ENCODE measurements at places on chromosomes 4 and X.

DNA sequence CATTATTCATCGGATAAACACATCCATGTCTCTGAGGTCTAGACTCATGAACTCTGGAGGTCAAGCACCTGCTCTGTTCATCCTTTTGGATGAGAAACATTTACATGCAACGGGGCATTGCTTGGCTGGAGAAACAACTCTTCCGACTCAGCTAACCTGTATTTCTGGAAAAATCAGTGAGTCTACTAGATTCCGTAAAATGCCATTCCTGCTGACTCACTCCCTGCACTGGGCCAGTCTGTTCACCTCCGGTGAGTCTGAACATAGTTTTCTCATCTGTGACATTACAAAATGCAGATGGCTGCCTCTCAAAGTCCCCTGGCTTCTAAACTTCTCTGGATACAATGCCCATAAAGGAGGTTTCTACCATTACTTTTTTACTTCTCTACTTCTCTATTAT lies 185.7 kb upstream of the HS3ST1 start:
- DNase-seq, result no peak

DNA sequence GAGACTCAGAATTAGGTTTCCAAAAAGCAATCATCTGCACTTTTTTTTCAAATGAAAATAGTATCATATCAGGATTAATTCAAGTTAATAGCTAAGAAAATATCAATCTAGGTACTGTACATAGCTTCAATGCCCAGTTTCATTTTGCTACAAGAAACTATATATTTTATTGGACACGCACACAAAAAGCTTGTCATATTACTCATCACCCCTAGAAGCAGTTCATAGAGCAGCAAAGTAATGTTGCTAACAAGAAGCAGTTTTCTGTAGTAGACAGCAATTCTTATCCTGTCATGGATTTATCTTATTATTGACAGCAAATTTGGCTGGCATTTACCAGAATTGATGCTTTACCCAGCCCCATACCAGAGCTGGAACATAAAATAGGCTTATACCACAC lies 52.3 kb upstream of the LSM6 start:
- no peak for DNase-seq

DNA sequence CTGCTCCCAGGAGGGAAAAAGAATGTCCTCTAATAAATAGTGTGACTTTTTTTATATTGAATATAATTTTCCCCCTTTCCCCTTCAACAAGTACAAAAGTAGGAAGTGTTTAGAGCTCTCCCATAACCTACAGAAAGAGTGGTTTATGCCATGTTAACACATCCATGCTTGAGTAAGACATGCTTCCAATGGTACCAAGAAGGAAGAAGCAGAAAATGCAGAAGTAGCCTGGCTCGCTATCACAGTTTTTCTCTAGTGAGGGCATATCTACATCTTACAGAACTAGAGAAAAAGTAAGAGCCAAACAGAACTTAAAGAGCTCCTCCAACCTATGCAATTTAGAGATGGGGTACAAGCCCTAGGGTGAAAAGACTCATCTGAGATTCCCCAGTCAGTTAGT lies 82.5 kb downstream of the ARHGEF9 start:
- DNase-seq, result no peak

DNA sequence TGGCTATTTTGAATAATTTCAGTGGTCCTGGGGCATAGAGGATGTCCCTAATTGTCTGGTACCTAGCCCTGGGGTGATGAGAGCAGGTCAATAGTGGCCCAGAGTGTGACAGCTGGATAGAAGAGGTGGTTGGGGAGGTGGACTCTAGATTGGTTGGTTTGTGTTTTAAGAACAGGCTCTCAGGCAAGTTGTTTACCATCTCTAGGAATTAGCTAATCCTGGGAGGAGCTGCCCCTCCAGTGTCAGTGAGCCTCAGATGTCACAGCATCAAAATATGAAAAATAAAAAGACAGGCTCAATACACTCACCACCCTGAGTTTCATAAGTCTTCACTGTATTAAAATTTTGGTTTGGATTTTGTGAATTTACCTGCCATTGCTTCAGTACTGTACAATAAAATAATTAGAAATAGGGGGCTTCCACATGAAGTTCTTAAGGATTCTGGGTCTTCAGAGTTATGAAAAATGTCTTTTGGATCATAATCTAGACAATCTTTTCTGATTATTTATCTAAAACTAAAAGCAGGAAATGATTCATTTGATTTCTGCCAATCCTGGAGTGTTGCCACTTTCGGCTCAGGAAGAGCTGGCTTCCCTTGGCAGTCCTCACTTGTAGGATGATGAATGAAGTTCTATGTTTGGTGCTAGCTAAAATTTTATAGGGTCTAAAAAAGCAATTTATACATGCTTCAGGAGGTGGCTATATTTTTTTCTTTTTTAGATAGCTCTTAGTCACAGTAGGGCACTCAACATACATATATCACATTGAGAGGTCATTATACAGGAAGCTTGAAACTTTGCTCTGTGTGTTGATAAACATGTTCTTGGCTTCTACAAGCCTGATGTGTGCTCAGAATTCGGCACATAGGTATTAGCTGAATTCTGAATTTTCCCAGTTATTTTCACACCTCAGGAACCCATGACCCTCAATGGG lies 395.1 kb downstream of the RAB28 start:
- no peak for DNase-seq

GRCh38 chr4:11954093-11954492 lies 525.4 kb upstream of the HS3ST1 start:
- DNase-seq, result peak; percentile 19

DNA sequence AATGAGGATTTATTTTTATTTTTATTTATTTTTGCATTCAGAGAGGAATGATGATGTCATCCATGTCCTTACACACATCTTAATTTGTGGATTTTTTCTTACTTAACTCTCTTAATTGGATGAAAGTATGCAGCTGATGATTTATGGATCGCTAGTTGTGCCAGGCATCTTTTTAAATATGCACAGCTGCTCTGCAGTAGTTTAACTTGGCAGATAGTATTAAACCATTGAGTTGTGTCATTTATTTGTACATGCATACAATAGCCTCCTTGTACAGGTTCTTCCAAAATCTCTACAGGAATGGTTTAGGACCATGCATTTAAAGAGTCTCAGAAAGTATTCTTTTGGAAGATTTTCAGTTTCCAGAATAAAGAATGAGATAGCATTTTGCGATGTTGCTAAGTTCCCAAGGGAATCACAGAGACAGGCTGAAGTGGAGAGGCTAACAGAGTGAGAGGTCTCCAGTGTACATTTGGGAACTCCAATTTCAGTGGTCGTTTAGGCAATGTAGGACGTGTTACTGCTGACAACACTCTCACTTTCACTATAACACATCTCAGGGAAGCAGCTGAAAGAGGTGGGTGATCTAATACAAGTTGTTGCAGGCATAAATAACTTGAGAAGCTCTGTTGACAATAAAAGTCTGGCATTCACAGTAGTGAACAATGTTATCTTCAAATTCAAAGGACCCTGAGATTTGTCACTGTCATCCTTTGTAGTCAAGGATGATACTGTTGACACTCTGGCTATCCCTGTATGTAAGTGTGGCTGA lies 49.9 kb upstream of the SCRG1 start:
- no peak for DNase-seq

DNA sequence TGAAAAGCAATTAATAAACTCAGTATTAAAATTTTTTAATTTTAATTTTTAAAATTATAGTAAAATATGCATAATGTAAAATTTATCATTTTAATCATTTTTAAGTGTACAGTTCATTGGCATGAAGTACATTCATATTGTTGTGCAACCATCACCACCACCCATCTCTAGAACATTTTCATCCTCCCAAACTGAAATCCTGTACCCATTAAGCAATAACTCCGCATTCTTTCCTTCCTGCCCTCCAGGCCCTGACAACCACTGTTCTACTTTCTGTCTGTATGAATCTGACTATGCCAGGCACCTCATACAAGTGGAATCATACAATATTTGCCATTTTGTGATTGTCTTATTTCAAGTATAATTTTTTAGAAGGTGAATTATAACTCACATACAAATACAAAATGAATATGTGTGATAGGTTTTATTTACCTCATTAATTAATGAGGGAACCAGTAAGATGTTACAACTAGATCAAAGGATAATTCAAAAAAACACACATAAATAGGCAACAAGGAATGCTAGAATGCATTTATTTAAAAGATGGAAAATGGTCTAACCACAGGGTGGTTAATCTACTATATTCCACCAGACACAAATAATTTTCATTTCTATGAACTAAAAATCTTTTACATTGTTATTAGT lies 13.1 kb upstream of the AFF1 start:
- no peak for DNase-seq

DNA sequence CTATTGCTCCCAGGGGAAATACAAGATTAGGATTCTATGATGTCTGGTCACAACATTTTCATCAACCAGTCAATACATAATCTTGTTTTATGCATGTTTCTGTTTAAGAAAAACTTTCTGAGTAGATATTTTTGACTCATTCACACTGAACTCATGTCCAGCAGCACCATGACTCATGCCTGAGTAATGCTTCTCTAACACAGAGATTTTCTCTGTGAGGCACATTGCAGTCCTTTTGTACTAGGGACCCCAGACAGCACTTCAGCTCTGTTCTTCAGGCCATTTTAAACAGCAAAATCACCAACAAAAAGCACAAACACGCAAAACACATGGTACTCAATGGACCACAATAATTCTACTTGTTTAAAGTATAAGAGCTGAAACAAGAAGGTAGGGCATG lies 83.6 kb downstream of the MXRA5 start:
- no peak for DNase-seq

DNA sequence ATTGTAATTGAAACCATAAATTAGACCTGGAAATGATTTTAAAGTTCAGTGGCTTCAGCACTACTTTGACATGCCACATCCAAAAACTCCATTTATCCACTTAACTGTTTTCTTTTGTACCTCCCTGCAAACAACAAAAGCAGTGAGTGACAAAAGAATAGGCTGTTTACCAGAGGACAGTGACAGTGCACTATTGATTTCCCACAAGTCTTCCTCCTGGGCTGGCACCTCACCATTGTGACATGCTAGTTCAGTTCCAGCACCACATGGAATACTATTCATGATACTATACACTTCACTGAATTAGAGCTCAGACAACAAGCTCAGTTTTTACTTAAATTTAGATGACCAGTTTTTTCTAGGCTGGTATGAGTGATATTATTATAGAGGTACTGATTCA lies 29.3 kb downstream of the MOSPD2 start:
- DNase-seq, result no peak

DNA sequence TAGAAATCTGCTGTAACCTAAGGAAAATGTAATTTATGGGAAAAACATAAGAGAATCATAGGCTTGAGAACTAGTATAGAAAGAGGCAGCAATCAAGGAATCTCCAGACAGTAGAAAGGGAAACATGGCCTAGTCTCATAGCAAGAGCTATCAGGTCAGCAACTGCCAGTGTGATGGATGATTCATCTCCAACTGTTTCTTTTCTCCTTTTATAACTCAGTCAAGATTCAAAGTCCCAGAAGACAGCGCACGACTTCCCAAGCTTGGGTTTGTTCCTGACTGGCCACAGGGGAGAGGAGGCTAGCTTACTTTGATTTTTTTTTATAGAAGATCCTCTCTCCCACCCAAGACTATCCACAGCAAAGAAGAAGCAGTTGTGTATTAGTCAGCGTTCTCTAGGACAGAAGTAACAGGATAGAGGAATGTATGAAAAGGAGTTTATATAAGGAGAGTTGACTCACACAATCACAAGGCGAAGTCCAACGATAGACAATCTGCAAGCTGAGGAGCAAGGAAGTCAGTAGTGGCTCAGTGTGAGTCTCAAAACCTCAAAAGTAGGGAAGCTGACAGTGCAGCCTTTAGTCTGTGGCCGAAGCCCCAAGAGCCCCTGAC lies 181.5 kb downstream of the GC start:
- no peak for DNase-seq

- DNase-seq, result no peak
Observed at GRCh38 chr4:17188547-17189400, 290.3 kb upstream of the LDB2 start.

GRCh38 chr4:125268068-125268755 lies 46.5 kb upstream of the FAT4 start:
- no peak for DNase-seq

DNA sequence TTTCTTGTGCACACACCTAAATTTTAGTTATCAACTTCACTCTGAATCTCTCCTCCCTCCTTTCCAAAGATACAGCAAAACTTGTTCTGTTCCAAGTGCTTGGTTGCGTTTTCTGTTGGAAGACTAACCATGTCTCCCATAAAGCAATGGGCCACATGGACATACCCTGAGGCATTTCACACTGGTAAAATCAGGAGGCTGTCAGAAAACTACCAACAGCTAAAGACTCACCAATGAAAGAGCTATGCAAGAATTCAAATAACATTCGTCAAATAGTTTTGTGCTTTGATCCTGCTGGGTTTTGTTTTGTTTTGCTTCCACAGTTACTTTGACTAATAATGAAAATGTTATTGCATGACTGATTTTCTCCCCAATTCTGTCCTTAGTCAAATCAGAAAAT lies 46.0 kb downstream of the PHEX start:
- DNase-seq, result no peak

- DNase-seq, result no peak
Observed at GRCh38 chrX:51608766-51609165, 9.9 kb downstream of the CENPVL3 start.

DNA sequence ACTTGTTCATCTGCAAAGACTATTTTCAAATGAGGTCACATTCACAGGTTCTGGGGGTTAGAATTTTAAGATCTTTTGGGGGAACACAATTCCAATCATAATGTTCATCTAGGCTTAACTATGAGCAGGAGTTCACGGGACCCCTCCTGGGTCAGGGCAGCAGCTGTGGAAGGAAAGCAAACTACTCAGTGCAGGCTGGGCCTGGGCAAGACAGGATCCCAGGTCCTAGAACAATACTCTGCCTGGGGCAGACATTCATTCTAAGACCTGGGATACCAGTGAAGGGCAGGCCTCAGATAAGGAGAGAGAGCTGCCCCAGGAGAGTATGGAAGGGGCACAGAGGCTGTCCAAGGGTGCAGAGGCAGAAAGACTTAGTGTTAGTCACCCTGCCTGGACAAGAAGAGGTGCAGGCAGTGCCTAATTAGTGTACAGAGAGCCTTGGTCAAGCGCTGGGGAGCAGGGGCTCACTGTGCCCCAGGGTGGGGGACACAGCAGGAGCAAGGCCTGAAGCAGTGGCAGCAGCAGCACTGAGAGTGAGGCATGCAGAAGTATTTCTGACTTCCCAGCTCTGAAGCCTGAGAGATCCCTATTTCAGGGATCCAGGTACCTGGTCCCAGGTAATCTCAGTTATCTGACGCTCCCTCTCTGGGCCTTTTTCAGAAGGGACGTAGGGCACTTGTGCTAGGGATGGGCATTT lies 123.0 kb upstream of the MAMLD1 start:
- no peak for DNase-seq
